Esophagus muscularis mucosa (tissue), 4 donors: ENCODE measurements at places on chromosomes 6 and 20. TPM values are rescaled to one million over a fixed set of nuclear protein-coding genes. Genes with fewer than 3 reads are reported as not detected.

- DNase-seq = no peak
These were observed 12.7 kb upstream of the BAK1 start for GRCh38 chr6:33592595-33593413.

DNA sequence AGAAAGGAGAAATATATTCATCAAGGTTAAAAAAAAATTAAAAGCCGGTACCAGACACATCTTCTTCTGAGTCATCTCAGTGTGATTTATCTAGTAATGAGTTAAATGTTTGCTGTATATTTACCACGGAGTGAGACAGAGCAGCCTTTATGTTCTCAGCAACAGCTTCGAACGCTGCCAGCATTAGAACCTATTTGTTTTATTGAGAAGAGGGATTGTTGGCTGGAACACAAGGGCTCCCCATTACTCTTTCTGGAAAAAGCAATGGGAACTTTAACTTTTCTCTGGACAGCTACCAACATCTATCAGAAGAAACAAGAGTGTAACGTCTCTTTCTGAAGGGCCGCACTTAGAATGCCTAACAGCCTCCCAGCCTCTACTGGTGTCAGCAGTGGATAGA, 105.3 kb upstream of the TAB2 start:
- DNase-seq = no peak

DNA sequence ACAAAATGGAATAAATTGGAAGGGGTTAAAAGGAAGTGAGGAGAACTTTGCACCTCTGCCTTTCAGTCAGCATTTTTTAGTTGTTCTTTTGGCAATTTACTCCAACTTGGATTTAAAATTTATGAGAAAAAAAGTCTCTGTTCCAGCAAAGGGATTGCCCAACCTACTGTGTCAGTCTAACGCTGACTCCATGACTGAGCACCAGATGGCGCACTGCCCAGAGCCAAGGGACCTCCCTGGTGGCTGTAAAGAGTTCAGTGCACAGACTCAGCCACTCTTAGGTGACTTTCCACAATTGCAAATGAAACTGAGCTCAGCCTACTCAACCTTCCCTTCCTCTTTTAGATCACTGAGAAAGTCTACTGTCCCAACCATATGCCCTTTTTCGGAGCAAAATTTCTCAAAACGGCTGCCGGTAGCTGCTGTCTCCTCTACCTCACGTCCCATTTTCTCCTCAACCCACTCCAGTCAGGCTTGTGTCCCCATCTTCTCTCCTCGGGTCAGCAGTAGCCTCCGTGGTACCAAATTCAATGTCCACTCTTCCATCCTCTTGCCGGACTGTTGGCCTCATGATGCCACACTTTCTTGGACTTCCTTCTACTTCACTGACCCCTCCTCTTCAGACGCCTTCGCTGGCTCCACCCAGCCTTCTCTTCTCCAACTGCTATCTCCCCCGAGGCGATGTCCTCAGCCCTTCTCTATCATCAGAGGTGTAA, 38.7 kb downstream of the GSTA2 start:
- no peak for DNase-seq

DNA sequence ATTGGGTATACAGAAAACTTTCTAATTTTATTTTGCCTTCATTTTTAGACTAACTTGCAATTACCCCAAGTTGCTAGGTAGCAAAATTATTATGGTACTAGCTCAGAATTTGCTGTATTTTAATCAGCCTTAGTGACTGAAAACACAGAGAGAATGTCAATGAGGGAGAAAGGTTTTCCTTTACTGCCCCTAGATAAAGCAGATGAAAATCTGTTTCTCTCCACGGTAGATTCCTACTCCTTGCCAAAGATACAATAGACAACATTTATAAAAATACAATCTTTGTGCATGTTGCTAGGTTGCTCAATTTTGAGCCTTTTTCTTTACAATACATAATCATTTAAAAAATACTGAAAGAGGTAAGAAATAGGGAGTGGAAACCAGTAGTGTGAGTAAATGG, 222.2 kb downstream of the BCKDHB start:
- DNase-seq = no peak

- DNase-seq = no peak
These were observed 655.3 kb downstream of the RNF144B start for GRCh38 chr6:19042420-19042819.

- DNase-seq = no peak
These were observed 53.9 kb downstream of the PREX1 start for GRCh38 chr20:48773837-48774418.

- DNase-seq = no peak
These were observed 38.9 kb upstream of the FILIP1 start for GRCh38 chr6:75532521-75532920.

DNA sequence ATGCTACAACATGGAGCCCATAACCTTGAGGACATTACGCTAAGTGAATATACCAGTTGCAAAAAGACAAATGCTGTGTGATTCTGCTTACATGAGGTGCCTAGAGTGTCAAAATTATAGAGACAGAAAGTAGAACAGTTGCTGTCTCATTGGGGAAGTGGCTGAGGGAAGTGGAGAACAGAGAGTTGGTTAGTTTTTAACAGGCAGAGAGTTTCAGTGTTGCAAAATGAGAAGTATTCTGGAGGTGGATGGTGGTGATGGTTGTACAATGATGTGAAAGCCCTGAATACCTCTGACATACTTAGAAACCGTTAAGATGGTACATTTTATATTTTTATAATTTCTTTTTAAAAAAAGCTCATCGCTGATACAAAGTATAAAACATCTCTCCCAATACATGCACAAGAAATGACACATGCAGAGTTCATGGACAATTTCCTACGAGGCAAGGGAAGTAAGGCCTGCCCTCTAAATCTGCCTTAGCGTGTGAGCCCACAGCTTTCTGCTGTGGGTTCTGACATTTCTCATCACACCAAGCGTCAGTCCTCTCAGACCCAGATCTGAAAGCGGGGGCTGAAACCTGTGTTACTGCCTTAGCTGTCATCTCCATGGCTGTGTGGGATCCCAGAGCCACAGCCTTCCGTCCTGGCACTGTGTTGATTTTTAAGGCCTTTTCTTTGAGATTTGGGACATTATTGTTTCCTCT, 126.0 kb downstream of the RNASET2 start:
- DNase-seq = no peak

DNA sequence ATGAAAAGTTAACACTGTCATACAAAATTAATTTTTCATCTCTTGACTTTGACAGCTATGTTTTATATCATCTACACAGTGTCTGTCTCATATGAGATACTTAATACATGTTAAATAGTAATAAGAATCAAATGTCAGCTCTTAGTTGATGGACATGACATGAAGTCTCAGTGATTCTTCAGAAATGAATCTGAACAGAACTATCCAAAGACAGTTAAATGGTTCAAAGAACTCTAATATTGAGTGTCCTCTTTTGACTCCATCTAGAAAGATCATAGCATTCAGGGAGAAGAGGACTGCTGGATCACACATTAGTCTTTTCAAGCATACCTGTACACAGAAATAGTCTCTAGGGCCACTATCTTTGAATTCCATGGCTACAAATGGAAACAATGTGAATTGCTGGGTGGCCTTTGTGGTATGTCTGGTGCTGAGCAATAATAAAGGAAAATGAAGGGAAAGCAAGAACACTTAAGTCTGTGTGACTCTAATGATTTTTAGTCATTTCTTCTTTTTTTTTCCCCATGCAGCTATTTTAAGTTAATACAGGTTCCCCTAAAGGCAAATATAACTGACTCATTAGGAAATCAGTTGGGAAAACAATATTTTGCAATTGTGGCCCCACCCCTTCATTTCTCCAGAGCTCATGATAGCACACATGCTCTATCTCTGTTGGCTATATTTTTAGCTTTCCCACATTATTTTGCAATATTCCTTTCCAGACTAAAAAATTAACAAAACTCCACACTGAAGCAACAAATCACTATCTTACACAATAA, 367.5 kb downstream of the GRIK2 start:
- DNase-seq = no peak

DNA sequence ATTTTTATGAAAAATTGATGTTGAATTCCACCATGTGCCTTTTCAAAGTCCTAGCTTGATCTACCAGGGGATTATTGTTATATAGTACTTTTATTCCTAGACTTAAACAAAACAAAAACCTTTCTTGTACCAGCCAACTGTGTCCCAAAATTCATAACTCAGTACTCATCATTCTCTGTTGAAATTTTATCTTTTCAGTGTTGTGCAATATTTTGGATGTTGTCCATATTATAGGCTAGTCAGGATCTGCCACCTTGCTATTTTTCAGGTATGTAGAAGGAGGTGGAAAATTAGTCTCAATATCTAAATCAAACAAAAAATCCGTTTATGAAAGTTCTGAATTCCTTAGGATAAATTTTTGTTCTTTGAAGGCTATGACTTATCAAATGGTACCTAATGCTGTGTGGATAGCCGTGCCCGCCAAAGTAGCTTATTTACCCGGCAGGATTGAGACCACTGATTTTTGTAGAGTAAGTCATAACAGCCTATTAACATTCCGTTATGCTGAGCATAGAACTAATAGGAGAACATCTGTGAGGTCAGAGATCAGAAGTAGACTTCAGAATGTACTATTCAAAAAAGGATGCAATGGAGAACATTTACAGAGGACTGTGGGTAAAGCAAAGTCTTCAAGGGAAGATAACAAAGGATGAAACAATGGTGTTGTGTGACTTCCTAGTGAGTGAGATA, 304.7 kb downstream of the SOX4 start:
- no peak for DNase-seq

DNA sequence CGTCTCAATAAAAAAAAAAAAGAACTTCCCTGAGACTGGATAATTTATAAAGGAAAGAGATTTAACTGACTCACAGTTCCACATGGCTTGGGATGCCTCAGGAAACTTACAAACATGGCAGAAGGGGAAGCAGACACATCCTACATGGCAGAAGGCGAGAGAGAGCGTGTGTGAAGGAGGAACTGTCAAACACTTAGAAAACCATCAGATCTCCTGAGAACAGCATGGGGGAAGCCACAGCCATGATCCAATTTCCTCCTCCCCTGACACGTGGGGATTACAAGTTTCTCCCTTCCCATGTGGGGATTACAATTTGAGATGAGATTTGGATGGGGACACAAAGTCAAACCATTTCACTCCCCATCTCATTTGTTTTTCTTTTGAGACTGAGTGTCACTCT, 46.6 kb upstream of the TFAP2C start:
- no peak for DNase-seq

DNA sequence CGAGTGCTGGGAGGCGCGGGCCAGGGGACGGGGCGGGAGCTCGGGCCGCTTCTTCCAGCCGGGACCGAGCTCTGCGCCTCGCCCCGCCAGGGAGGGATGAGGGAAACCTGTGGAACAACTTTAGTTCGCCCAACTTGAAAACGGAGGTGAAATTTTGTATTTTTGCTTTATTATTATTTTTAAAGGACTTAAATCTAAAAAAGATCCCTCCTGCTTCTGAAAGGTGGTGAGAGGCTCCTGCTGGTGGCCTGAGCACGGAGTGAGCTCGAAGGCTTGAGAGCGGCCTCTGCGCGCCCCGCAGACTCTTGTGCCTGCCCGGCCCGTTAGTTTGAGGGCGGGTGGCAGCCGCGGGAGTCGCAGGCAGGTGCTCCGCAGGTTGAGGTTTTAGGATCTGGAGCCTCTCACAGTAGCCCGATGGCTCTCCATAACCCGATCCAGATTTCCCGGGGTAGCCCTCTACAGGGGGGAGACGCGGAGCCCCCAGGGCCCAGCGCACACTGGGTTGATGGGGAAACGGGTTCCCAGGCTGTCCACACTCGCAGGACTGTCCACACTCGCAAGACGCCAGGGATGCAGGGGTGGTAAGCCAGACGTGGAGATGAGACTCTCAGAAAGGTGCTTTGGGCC, 46.2 kb upstream of the SUPT3H start:
- no peak for DNase-seq

- DNase-seq = no peak
These were observed at the start of gene C6orf141 for GRCh38 chr6:49550492-49551077. Gene C6orf141, plus strand, starts transcription at chr6:49550668. Its CDS starts 125 bp downstream, at chr6:49550793.

- DNase-seq = no peak
These were observed 835 bp downstream of the PRR18 start for GRCh38 chr6:166307082-166308032.

GRCh38 chr6:156347656-156348055, 429.5 kb upstream of the ARID1B start:
- DNase-seq = peak; percentile 75

DNA sequence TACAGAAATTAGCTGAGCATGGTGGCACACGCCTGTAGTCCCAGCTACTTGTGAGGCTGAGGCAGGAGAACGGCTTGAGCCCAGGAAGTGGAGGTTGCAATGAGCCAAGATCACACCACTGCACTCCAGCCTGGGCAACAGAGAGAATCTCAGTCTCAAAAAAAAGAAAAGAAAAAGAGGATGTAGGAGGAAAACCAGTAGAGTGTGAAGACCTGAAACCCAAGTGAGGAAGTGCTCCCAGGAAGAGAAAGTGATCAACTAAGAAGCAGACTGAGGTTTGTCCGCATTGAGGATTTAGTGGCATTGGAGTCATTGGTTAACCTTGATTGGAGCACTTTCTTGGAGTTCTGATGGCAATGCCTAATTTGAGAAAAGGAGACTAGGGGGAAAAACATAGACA, 20.6 kb upstream of the TASP1 start:
- no peak for DNase-seq

- DNase-seq = no peak
These were observed 107.1 kb upstream of the BACH2 start for GRCh38 chr6:90403489-90404381.

- no peak for DNase-seq
These were observed 34.8 kb upstream of the JAG1 start for GRCh38 chr20:10708351-10709185.

- DNase-seq = no peak
These were observed 21.6 kb upstream of the GNRH2 start for GRCh38 chr20:3021777-3022176.

DNA sequence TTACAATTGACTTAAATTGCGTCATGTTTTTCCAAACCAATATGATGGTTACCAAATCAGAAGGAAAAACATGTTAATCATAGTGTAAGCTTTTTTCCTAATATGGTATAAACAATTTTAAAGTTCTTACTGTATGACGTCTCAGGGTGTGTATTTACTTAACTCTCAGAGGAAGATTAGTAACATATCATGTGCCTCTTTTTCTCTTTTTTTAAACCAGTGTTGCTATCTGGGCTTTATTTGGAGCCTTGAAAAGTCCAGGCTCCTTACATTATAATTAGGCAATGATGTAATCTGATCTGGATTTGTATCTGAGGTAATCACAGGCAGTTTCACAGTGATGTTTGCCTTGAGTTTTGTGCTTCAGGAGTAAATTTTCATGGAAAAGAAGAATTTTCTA, 20.4 kb upstream of the RAB23 start:
- DNase-seq = no peak

GRCh38 chr20:53448875-53449274, 144.8 kb downstream of the ZNF217 start:
- no peak for DNase-seq

- DNase-seq = no peak
These were observed 49.8 kb downstream of the GMPR start for GRCh38 chr6:16288163-16288562.

ZNF76 gene
- 33.2 TPM for total RNA-seq

NRN1 gene
- total RNA-seq = 17.6 TPM

PAX1 gene
- not detected for total RNA-seq

TBXT gene
- not detected for total RNA-seq

NCOA3 gene
- total RNA-seq = 36.6 TPM

OR2H1 gene
- total RNA-seq = not detected

FAM162B gene
- total RNA-seq = 14.7 TPM

KCNQ5 gene
- 2.1 TPM for total RNA-seq

OGFR gene
- total RNA-seq = 63.9 TPM

FOXC1 gene
- 8.7 TPM for total RNA-seq

HTR1B gene
- total RNA-seq = 2.6 TPM

MUC22 gene
- not detected for total RNA-seq

LSM14B gene
- 38.6 TPM for total RNA-seq
